ENCODE measurements at places on chromosomes 16 and 17. TPM values are rescaled to one million over a fixed set of nuclear protein-coding genes. Genes with fewer than 3 reads are reported as not detected.

The ATP1B2 gene
- total RNA-seq: 3.7 TPM

- no peak for DNase-seq
These were observed 739.9 kb downstream of the CDH11 start for GRCh38 chr16:64381979-64382378.

DNA sequence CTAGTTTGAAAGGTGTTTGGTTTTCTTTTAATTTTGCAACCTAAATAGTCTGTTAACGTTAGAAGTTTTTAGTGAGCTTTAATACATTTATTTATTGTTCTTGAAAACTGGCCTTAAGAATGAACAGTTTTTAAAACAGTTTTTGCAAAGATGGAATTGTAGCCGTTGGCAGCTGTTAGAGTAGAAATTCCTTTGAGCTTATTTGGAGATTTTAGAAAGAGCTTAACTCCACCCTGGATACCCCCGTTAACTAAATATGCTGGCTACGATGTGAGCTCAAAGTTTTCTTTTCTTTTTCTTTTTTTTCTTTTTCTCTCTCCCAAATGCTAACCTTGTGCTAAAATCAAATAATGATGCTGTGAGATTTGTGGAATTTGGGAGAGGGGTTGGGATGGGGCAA is 75.2 kb downstream of the COX10 start:
- DNase-seq: no peak

DNA sequence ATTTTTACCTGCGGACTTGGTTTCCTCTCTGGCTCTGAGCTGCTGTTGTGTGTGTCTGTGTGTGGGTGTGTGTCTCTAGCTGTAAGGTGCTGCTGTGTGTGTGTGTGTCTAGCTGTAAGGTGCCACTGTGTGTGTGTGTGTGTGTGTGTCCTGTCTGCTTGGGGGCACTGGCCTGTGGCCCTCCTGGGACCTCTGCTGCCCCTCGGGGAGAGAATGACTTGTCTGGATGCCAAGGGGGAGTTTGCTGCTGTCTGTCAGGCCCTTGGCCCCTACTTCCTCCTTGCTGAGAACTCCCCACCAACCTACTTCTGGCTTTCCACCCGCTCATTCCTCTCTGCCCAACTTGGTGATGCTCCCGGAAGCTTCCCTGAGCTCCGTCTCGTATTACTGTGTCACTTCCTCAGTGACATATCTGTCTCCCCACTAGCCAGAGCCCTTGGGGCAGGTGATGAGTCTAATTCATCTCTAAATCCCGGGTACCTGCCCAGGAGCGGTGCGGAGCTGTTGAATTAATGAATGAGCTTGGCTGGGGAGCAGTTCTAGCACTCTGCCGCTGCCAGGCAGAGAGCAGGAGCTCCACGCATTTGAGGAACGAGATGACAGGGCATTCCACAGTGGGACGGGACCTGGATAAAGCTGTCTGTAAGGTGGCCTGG is 3.5 kb upstream of the LASP1NB start:
- no peak for DNase-seq

DNA sequence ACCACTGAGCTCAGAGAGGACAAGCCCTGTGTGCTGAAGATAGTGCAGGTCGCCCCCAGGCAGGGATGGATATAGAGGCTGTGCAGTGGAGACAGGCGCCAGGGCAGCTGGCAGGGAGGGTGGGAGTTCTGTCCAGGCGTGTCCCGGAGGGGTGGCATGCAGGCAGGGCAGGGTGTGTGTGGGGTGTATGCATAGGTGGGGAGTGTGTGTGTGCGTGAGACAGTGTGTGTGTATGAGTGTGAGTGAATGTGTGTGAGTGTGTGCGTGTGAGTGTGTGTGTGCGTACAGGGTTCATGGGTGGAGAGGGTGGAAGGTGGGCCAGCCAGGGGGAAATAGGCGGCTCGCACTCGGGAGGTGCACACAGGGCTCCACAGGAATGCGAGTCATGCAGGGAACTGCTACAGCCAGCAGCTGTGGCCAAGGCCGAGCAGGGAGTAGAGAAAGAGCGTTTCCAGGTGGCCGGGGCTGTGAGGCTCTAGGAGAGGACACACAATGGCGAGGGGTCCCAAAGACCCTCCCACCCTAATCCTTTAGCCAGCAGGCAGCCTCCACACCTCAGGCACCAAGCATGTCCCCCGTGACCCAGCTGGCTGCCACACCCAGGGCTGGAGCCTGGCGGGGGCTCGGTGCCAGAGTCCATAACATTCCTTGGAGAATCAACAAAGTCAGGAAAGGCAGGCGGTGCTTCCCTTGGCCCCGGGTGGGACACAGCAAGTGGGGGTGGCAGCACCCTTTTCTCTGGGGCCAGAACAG is 4.6 kb downstream of the PLCD3 start:
- peak; percentile 80 for DNase-seq

DNA sequence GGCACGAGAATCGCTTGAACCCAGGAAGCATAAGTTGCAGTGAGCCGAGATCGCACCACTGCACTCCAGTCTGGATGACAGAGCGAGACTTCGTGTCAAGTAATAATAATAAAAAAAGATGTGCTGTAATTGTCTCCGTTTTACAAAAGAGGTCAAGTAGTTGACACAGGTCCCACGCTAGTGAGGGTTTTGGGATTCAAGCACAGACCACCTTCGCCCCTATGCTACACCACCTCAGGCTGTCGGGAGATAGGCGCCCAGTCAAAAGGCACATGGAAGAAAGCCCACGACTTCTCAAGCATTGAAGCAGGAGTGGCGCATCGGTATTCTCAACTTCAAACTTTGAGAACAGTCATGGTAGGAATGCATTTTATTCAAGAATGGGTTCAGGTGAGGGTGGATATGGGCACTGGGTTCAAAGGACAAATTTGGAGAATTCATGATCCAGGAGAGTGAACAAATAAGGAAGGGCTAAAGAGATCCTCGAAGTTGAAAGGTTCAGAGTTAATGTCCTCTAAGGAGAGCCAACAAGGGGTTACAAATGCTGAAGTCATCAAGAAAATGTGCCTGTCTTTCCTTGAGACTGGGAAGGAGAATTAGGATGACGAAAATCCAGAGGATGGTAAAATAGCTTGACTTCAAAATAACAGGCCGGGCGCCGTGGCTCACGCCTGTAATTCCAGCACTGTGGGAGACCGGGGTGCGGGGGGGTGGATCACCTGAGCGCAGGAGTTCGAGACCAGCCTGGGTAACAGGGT is 1.4 kb upstream of the AMZ2 start:
- DNase-seq: no peak

GRCh38 chr17:29716566-29716965 is 93.9 kb upstream of the CORO6 start:
- DNase-seq: no peak

GRCh38 chr17:79065105-79065670 is 9.4 kb upstream of the ENGASE start:
- peak; percentile 56 for DNase-seq

GRCh38 chr17:64975318-64976087 is 56.2 kb upstream of the LRRC37A3 start:
- peak; percentile 95 for DNase-seq

- no peak for DNase-seq
These were observed 220.2 kb upstream of the TBX2 start for GRCh38 chr17:61179380-61179806.

- no peak for DNase-seq
These were observed 5.3 kb upstream of the WDR24 start for GRCh38 chr16:695355-696089.

- DNase-seq: no peak
These were observed 32.5 kb upstream of the CDH11 start for GRCh38 chr16:65154321-65154720.
